Natural killer cell treated with Interleukin-12 subunit alpha and Interleukin-12 subunit beta and Interleukin-15 and Interleukin-18, amount 100 ng/mL, for 72 hours (primary cell): ENCODE measurements at places on chromosomes 13 and 19. TPM values are rescaled to one million over a fixed set of nuclear protein-coding genes. Genes with fewer than 3 reads are reported as not detected.

DNA sequence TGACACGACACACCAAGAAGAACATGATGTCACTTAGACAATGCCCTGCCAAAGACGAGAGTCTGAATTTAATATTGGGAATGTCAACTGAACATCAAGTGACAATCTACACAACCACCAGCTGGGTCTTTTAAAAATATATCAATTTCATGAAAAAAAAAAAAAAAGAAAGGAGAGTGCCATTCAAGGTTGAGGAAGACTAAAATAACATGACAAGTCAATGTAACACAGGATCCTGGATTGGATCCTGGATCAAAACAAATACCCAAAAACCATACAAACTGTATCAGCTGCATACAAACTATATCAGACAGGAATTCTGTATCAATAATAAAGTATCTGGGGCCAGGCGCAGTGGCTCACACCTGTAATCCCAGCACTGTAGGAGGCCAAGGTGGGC is 4.7 kb downstream of the ZNF329 start:
- no peak overlapping the region for H3K4me3 ChIP-seq
- peaks cover 14% of the 10 kb centered on the region for H3K4me1 ChIP-seq
- peaks cover 27% of the 10 kb centered on the region for H3K36me3 ChIP-seq
- DNase-seq, result no peak

DNA sequence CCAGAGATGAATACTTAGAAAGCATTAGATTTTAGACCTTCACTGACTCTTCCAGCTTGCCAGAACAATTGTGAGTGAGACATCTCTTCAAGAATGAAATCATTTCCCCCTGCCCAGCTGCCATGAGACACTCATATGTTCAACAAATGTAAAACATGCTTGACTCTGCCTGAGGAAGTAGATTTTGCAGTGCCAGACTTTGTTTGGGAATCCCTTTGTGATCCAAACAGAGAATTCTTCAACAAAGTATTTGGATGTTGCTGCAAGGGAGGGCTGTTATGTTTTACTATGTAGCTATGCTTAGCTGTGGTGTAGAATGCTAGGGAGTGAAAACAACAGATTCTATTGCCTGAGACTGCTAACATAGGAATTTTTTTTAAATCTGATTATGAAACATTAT is 416.4 kb downstream of the DCT start:
- H3K27ac ChIP-seq, result no peak overlapping the region
- no peaks in the 10 kb centered on the region for H3K27me3 ChIP-seq
- DNase-seq, result no peak
- H3K4me1 ChIP-seq, result no peaks in the 10 kb centered on the region
- no peak overlapping the region for H3K4me3 ChIP-seq

The OR10H1 gene
- 0.20 TPM for total RNA-seq

The SIX5 gene
- 3.6 TPM for total RNA-seq

- H3K4me3 ChIP-seq, result no peak overlapping the region
- H3K27ac ChIP-seq, result no peak overlapping the region
- peaks cover 9% of the 10 kb centered on the region for H3K27me3 ChIP-seq
- H3K36me3 ChIP-seq, result no peaks in the 10 kb centered on the region
- no peaks in the 10 kb centered on the region for H3K4me1 ChIP-seq
- DNase-seq, result no peak
Measured at GRCh38 chr19:30443531-30444252, 71.5 kb downstream of the ZNF536 start.

DNA sequence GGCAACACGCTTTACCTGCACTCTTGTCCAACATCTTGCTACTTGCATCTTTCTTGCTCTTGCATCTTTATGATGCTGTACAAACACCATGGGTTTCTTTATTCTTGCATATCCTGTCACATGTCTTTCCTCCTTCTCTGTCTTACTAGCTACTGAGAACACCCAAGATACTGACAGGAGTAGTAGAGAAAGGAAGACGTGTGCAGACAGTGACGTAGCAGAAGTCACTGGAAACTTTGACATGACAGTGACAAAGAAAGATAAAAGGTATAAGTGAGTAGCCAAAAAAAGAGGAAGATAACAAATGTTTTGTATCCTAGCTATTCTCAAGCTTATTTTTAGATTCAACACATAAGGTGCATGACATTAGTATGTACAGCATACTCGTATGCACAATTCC is 34.2 kb downstream of the TRPC4 start:
- H3K36me3 ChIP-seq, result no peaks in the 10 kb centered on the region
- no peaks in the 10 kb centered on the region for H3K27me3 ChIP-seq
- no peak overlapping the region for H3K4me3 ChIP-seq
- DNase-seq, result no peak
